ENCODE measurements at places on chromosomes 11 and 22. TPM values are rescaled to one million over a fixed set of nuclear protein-coding genes. Genes with fewer than 3 reads are reported as not detected.

Gene SESN3
- 22.9 TPM for total RNA-seq

Gene SELENOO
- total RNA-seq = 19.9 TPM

Gene LIF
- 17.3 TPM for total RNA-seq

Gene KCTD14
- total RNA-seq = 0.28 TPM

Gene GGT5
- 6.7 TPM for total RNA-seq

Gene TBX1
- total RNA-seq = not detected

Gene SLC1A2
- total RNA-seq = 6.5 TPM

Gene PIH1D2
- total RNA-seq = 1.5 TPM

Gene RAB36
- total RNA-seq = 2.4 TPM

Gene KCNJ5
- total RNA-seq = under 0.01 TPM

Gene LRRC10B
- not detected for total RNA-seq

Gene HPX
- total RNA-seq = 0.46 TPM

Gene KIRREL3
- 1.5 TPM for total RNA-seq

Gene TBCEL
- 23.7 TPM for total RNA-seq

Gene TMEM41B
- total RNA-seq = 65.0 TPM

Gene DBX1
- not detected for total RNA-seq

Gene TNNT3
- total RNA-seq = not detected

Gene SHANK2
- total RNA-seq = 3.6 TPM

Gene C22orf15
- total RNA-seq = 3.0 TPM

Gene CRYAB
- total RNA-seq = 12.7 TPM

Gene POLD3
- 9.8 TPM for total RNA-seq

Gene RPS13
- 1,325 TPM for total RNA-seq

Gene ACRV1
- total RNA-seq = not detected

Data from smooth muscle cell of bladder (primary cell).